ENCODE measurements at places on chromosomes 13 and 19.

GRCh38 chr19:1631557-1632100 is 20.8 kb downstream of the TCF3 start:
- DNase-seq: no peak

DNA sequence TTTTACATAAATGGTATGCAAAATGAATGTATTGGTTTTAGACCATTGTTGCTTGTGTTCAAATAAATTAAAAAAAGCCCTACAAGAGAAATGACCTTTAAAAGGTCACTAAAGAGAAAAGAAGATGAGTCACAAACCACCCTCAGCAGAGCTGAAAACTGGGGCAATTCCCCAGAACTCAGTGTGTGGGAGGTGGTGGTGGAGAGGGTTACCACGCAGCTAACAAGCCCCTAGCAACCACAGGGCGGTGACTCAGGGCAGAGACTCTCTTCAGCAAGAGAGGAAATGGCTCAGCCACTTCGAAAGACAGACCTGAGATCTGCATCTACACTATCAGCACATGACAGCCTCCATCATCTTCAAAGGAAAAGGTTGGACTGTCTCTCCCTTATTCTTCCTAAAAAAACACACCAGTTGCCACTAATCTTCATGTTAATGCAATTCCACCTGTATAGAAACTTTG is 29.4 kb upstream of the NDFIP2 start:
- DNase-seq: peak; percentile 95

- DNase-seq: no peak
Observed at GRCh38 chr19:28196961-28197360, 1016.0 kb downstream of the UQCRFS1 start.

DNA sequence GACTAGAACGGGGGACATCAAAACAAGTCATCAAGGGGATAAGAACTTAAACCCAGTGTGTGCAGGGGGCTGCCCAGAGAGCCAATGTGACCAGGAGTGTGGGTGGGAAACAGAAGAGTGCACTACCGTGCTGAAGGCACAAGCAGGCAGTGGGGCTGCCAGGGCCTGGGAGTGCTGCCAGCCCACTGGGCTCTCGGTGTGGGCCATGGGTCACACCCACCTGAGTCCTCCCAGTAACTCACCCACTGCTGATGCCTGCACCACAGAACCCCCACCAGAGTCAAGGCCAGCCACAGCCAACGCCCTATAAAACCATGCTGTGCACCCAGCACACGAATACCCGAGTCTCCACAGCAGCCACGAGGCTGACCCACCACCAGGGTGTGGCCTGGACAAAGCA is 8.5 kb downstream of the MED26 start:
- DNase-seq: no peak

DNA sequence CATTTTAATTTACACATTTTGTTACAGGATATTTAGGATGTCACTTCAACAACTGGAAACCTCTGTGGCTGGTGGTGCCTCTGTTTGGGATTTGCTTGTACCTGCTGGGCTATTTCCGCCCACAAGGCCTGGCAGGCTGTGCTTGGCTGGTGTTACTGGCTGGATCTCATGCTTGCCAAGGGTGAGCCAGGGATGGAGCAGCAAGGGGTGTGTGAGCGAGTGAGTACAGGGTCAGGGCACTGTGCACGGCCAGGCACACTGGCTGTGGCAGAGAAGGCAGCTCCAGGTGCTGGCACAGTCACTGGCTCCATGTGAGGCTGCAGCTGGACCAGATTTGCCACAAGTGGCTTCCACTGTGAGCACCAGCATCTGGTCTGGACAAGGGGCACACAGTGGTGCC is 1254.8 kb downstream of the SLITRK5 start:
- DNase-seq: no peak

DNA sequence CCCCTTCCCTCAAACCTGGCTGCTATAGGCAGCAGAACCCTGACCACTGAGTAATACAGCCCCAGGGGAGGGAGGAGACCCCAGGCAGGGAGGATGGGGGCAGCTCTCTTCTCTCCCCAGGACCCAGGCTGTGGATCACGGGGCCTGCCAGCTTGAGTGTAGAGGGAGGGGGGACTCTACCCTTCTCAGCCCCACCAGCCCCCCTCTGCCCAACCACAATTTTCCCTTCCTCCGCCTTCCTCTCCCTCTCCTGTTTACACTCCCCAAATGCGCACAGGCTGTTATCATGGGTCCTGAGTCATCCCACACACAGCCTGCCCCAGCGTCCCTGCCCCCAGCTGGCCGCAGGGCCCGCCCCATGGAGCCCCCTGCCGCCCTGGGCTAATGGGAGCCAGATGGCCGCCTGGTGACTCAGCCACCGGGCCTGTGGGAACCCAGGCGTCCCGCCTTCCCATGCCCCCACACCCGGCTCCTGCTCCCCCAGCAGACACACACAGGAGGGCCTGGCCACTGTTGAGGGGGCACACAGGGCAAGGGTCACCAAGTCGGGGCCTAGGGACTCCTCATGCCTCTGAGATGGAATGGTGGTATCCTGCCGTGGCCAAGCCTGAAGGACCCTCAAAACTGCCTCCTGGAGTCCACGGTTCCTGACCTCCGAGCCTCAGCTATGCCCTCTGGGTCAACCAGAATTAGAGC is 13.6 kb downstream of the CCDC97 start:
- DNase-seq: peak; percentile 98

All from OCI-M1 (cell line).